ENCODE measurements at places on chromosomes 1 and 21.

DNA sequence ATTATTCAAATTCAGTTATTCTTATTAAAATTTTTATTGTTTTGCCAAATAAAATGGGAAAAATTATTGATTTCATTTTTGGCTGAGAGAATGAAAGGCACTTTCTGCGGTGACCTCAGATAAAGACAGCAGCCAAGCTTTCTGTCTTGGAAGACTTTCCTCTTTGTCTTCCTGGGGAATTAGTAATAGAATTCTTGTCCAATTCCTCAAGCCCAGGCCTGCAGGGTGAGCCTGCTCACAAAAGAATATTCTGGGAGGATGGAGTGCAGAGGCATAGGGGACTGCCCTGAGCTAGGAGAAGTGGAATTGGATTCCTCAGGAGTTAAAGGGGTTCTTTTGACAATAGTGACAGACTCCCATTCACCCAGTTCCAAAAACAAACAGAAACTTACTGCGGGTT lies 614.5 kb upstream of the ADGRL2 start:
- no peak for DNase-seq

GRCh38 chr1:204213668-204214662 lies at the start of gene GOLT1A:
TSS of gene GOLT1A (minus strand) at chr1:204213988. CDS start at chr1:204213906, 82 bp downstream.
- DNase-seq: peak; percentile 59

DNA sequence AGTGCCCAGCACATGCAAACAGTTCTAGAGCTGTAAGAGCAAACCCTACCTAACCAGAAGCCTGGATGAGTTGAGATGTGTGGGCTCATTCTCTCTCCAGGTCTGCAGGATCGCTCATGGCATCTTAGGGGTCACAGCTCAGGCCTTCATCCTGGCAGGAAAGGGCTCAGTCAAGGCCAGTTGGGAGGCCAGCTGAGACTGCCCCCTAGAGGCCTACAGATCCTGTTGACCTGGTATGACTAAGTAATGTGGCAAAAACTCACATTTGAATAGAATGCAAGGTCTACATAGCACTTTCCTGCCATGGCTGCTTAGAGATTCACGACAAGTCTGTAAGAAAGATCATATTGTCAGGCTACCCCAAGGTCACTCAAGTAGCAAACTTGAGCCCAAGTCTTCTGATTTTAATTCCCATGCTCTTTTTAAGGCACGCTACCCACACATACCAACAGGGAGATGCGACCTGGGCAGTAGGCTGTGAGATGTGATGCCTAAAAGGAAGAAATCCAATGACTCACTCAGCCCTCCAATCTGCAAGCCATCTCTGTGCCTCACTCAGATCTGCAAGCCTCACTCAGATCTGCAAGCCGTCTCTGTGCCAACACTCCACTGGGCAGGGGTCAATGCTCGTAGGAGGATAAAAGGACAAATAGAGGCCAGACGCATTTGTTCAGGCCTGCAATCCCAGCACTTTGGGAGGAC lies 5.1 kb upstream of the CAPN8 start:
- no peak for DNase-seq

GRCh38 chr1:237673631-237674030 lies 217.1 kb downstream of the ZP4 start:
- DNase-seq: no peak

- DNase-seq: no peak
These were observed 13.7 kb downstream of the NMNAT2 start for GRCh38 chr1:183404476-183404875.

DNA sequence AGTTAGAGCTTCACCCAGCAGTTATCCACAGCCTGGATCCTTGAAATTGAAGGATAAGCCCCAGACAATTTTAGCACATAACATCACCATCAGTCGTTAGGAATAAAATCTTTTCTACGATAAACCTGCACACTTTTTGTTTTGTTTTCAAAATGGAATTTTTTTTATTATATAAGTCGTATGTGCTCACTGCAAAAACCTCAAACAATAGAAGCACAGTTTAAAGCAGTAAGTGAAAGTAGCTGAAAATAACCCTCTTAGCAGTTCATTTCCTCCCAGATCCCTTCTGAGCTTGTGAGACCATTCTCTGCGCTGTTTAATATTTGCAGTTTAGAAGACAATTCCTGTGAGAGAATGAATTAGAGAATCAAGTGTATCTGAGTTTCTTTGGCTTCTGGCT lies 38.3 kb downstream of the ELK4 start:
- DNase-seq: no peak

DNA sequence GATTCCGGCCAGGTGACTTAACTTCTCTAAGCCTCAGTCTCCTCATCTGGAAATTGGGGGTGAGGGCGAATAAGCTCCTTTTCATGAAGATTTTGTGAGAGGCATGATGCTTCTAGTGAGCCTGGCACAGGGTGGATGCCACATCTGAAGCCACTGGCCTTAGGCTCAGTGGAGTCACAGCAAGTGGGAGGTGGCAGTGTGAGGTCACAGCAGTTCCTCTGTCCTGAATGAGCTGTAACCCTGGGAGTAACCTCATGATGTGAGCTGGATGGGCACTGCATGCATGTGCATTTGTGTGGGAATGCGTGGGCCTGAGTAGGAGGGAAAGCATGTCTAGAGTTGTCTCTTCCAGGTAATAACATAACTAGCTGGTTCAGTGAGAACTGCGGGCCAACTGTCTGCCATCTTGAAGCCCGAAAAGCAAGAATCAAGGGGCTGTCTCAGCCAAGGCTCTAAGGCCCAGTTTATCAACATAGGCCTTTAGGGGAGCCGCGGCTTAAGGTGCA lies 27.0 kb upstream of the HTR1D start:
- DNase-seq: no peak

GRCh38 chr1:155942578-155943141 lies 1.2 kb downstream of the RXFP4 start:
- DNase-seq: no peak

DNA sequence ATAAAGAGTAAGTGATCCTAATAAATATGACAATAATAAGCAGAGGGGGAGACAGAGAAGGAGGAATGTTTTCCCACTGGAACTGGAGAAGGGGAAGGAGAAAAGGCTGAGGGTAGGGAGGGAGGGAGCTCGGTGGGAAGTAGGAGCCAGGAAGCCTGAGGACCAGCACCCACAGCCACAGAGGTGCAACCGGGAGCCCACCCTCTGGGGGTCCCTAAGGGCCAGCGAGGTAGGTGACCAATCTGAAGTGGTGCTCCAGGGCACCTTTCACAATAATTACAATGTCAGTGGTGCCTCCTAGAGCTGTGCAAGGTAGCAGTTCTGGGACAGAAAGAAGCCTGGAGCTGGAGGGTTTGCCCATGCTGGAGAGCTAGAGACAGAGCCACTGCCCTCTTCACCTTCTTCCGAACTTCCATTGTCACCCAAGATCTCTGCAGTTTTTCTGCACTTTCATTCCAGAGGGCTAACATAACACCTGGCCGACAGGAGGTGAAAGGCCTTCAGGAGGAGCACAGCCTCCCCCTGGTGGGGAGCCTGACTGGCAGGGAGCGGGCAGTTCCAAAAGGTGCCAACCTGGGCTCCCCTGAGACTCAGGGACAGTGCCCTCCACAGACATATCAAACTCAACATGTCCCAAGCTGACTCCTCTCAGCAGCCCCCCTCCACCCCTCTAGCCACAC lies 4.1 kb upstream of the AHCYL1 start:
- no peak for DNase-seq

DNA sequence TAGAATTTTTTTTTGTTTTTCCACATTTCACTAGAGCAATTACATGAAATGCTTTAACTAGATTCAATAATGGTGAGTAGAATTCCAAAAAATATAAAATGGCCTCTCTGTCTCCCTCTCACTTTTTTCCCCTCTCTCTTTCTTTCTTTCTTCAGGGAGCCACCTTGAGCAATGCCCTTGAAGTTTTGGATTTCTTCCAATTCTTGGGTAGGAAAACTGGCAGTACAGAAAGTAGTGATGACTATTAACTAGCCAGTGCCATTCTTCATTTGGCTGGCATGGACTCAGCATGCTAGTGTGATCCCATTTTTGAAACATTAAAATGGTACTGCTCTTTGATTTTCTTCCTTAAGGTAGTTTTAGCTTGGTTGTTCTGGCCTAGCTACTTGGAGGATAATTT lies 4.5 kb upstream of the FNBP1L start:
- DNase-seq: no peak

- no peak for DNase-seq
These were observed 84.9 kb downstream of the NTNG1 start for GRCh38 chr1:107225706-107226105.

- no peak for DNase-seq
These were observed 14.5 kb downstream of the BRINP2 start for GRCh38 chr1:177185209-177185608.

DNA sequence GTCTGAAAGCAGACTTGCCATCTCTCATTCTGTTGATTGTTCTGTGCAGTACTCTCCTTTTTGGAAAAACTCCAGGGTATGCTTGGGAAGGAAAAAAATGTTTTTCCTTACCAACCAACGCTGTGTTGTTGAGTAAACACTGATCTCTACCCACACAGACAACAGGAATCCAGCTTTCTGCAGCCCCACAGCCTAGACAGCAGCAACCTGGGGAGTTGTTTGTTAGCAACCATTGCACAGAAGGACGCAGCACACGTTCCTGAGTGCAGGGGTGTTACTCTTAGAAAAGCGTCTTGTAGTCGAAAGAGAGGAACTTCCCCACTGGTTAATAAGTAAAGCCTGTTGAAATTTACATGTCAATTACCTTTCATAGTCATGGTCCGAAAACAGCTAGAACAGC lies 56.6 kb downstream of the SMYD2 start:
- no peak for DNase-seq

- no peak for DNase-seq
These were observed 28.7 kb upstream of the EIF4G3 start for GRCh38 chr1:21205416-21205815.

- no peak for DNase-seq
These were observed 129.8 kb upstream of the SAMSN1 start for GRCh38 chr21:14675774-14676530.

GRCh38 chr1:21149430-21149854 lies 27.3 kb downstream of the EIF4G3 start:
- no peak for DNase-seq

- no peak for DNase-seq
These were observed 313.9 kb upstream of the USP24 start for GRCh38 chr1:55529017-55529416.

GRCh38 chr1:35120458-35121133 lies 41.4 kb downstream of the ZMYM1 start:
- no peak for DNase-seq

Measured in AG04449 (cell line).